ENCODE measurements at places on chromosomes 2 and 18.

GRCh38 chr2:9269695-9270360, 63.2 kb downstream of the ASAP2 start:
- no peak for DNase-seq

- DNase-seq, result no peak
Observed at GRCh38 chr18:78087338-78087737, 837.7 kb downstream of the GALR1 start.

DNA sequence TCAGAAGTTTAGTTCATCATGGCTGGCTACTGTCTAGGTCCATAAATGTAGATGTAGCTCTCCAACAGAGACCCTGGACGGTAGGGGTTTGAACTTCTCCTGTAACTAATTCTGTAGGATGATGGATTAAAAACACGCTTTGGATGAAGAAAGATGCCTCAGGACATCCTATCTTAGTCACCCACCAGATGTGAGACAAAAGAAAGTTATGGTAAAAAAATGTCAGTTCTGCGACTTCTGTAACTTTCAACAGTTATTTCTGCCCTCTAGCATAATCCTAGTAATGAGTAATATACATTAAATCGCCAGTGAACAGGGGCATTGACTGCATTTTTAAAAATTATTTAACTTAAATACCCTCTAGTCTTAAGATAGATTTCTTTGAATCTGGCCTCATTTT, 210.1 kb upstream of the LRATD1 start:
- no peak for DNase-seq

DNA sequence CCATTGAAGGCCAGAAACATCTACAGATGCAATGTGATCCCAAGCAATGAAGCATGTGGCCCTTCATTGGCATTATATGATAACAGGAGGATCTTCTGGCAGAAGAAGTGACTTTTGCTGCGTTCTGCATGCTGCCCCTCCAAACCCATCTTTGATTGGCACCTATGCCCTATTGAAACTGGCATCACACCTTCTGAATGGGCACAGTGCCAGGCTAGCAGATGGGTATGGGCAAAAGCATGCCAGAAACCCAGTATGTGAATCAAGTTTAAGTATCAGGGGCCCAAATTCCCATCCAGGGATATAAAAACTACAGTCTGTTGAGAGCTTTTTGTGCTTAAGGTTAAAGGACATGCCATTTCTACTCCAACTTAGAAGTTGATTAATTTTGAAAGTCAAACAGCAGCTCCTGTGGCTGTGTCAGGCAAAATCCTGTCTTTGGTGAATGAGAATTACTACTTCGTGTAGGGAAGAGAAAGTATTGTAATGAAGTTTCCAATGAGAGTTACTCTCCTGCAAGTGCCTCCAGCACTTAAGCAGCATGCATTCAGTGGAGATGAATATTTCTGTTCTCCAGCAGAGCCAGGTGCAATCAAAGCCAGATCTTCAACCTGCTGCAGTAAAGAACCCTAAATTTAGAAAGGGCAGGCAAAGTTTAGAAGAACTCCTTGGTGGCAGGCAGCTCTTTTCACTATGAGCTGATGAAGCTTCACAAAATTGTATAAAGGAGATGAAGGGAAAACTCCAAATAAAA, 8.6 kb downstream of the VRK2 start:
- no peak for DNase-seq

DNA sequence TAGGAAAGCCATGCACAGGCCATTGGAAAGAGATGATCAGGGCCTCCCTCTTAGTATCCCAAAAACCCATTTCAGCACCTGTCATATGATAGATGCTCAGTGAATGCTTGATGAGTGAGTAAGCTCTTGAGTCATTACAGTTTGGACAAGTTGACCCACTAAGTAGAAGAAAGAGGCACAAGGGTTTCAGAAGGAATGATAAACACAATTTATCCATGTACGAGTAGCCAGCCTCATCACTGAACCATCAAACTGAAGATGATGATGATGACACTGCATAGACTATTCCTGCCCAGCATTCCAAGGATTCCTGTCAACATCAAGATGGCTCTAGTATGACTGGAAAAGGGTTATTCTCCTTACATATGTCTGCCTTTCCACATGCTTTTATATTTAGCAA, 596.0 kb downstream of the BCL11A start:
- no peak for DNase-seq

DNA sequence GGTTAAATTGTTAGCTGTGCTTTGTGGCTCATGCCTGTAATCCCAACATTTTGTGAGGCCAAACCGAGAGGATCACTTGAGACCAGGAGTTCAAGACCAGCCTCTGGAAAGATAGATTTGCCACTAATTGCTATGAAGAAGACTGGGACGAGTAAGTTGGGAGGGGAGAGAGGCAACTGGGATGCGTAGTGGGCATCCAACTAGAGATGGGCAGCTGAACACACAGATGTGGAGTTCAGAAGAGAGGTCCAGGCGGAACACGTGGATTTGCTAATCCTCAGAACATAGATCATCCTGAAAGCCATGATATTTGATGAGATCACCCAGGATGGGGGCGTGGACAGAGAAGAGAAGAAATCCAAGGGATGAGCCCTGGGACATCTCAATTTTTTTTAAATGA, 48.7 kb downstream of the CYP26B1 start:
- no peak for DNase-seq

GRCh38 chr2:43460611-43461365, 135.1 kb downstream of the THADA start:
- no peak for DNase-seq

GRCh38 chr18:24446953-24447538, 13.4 kb upstream of the HRH4 start:
- DNase-seq, result no peak

DNA sequence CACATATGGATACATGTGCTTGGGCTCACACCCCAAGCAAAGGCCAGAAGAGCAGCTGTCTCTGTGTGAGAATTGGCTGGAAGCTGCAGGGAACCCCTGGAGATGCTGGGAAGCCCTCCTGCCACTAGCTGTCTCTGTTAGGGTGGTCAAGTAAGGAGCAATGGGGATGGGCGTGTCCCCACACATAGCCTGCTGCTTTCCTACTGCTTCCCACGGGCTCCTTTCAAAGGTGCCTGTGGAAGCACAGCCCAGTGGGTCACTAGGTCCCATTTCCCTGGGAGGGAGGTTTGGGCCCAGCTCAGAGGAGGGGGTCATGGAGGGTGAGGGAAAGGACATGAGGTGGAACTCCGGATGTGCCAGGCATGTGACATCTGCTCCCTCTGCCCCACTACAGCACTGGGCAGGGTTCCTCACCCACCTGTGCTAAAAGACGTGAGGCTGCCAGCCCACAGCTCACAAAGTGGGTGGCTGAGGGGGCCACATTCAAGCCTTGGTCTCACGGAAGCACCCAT, 24.4 kb upstream of the MAL start:
- no peak for DNase-seq

- DNase-seq, result no peak
Observed at GRCh38 chr2:123738643-123739042, 286.4 kb upstream of the CNTNAP5 start.

DNA sequence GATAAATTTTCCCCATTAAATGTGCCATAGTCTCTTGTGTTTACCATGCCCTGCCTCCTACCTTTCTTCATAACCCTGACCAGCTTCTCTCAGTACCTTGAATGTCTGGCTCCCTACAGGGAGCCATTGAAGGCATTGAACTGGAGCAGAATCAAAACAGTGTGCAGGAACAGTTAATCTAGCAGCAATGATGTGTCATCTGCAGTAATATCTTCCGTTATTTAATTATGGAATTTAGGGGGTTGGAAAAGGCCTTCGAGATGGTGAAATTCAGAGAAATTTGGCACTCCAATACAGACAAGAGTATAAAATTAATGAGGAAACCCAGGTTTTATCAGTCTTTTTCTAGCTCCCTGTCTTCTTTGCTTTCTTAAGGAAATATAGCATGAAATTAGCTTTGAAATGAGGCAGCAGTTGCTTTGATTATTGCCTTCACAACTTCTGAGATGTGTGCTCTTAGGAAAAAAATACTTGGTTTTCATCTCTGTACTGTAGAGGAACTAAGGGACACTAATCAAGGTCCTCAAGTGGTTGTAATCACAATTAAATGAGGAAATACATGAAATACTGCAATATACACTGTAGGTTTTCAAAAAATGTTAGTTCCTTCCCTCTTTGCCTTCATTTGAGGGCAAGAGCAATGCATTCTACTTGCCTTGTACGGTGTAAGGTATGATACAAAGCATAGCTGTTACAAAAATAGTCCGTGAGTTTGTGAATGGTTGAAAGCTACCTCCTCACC, 369.1 kb downstream of the SETBP1 start:
- DNase-seq, result no peak

DNA sequence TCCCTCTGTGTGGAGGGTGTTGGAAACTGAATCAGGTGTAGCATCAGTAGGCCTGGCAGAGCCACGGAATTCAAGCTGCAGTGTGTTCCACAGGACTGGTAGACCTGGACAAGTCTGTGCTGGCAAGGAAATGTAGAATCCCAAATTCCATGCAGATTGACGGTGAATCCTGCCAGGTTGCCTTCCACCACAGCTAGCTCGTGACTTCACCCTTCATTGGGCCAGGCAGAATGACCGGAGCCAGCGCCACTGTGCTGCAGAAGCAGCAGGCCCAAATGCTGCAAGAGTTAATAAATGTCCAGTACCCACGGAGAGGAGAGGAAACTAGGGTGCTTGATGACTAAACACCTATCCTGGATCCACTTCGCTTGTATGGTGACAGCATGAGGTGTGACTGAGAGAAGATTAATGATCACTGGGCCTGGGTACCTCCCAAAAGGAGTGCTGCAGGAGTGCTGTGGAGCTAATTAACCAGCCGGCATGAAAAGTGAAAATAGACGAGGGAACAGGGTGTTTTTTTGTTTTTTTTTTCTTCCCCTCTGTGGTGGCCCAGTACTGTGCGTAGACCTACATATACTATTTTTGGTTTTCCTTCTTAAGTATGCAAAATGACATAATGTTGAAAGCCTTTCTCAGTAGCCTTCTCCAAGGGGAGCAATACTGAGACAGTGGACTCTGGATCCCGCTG, 122.2 kb downstream of the TANC1 start:
- no peak for DNase-seq

DNA sequence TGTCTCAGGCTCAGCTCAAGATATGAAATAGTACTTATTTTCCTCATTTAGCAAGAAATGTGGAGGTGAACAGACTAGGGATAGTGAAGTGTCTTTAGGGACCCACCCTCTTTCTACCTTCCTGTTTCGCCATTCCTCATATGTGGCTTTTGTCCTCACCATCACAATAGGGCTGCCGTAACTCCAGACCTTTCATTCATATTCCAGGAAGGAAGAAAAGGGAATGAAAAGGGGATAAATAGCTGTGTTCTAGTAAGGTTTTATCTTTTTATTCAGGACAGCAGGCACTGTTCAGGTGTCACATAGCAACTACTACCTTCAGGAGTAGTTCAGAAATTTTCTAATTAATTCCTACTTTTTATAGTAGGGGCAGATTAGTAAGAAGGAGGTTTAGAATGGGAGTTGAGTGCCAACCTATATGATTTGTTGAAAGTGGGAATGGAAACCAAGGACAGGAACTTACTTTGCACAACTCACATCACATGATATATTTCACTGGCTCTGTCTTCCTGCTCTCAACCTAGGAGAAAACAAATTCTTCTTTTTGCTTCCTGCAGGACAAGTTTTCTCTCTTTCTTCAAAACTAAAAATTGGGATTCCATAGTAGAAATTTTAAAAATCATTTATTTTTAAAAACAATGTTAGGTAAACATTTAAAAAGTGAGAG, 36.0 kb upstream of the HDAC4 start:
- no peak for DNase-seq

DNA sequence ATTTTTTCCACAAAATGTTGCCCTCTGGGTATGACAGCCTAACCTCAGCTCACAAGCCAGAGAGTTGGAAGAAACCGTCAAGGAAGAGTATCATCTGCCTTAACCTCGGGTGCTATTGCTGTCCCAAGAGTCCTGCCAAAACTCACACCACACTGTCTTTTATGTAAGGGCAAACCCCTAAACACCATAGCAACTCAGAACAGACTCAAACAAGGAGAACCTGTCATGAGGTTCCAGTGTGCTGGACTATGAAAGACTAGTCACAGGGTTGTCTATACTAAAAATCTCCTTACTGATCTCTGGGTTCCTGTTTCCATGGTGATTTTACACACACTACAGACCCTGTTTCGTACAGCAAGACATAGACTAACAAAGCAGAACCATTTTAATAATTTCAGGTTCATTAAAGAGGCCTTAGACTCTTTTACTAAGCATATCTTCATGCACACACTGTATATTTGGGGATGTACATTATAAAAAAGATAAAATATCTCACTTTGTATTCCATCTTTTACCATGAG, 159.8 kb downstream of the PKP4 start:
- no peak for DNase-seq

- no peak for DNase-seq
Observed at GRCh38 chr18:42929181-42929580, 186.3 kb downstream of the RIT2 start.

GRCh38 chr18:10037181-10037580, 123.4 kb downstream of the VAPA start:
- DNase-seq, result no peak

- no peak for DNase-seq
Observed at GRCh38 chr2:126828491-126828890, 70.2 kb upstream of the TEX51 start.

GRCh38 chr18:60024857-60025256, 125.1 kb downstream of the PMAIP1 start:
- DNase-seq, result no peak

GRCh38 chr2:105118960-105119359, 81.1 kb downstream of the MRPS9 start:
- DNase-seq, result no peak

Data from NCI-H1436 treated with DMSO at 0.1 percent for 48 hours (cell line).